ENCODE measurements at places on chromosomes 13 and 19. TPM values are rescaled to one million over a fixed set of nuclear protein-coding genes. Genes with fewer than 3 reads are reported as not detected.

DNA sequence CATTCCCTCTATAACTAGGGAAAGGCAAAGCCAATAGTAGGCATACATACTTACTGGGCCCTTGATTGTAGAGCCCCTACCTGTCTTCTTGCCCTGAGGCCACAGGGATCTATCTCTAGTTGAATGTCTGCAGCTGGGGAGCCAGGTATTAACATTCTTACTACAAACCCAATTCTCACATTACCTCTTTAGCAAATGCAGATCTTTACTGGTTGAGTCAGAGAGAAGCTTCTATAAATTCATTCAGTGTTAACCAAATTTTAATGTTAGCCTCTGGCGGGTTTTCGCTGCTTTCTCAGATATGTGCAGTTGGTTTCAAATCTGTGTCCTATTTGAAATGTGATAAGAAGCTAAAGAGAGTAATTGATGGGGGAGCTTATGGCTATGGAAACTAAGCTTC, 43.2 kb downstream of the SERTM1 start:
- no peak for DNase-seq

DNA sequence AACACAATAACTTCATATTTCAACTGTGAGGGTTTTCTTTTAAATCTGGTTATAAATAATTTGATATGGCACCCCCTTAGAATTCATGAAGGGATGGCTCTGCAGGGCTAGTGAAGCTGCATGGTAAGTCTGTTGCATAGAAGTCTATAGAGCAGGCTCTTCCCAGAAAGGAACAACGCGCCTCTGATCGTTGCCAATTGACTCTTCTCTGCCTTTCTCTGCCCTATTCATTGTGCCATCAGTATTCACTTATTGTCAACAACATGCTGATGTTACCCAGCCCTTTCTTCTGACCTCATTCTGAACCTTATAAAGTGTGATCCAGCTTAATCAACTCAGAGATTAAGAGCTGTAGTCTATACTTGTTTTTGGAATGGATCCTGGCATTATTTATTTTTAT, 16.3 kb upstream of the DCT start:
- no peak for DNase-seq

GRCh38 chr13:109821103-109821502, 34.7 kb upstream of the IRS2 start:
- no peak for DNase-seq

DNA sequence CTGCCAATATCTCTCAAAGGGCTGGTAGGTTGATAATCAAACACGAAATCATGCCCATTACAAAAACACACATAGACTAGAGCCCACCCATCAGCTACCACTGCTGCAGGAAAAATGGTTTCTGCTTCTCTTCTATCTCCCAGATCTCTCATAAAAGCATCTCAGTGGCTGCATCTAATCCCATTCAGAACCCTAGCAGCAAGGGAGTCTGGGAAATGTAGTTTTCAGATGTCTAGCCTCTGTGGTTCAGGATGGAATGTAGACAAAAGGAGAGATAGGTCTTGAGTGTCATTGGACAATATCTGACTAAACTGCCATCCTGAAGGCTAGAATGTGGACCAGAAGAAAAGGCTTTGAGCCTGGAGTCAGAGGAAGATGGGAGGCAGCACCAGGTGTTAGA, 32.1 kb downstream of the RDH8 start:
- no peak for DNase-seq

GRCh38 chr13:26623125-26623524, 65.6 kb downstream of the WASF3 start:
- DNase-seq, result no peak

Gene CALR3
- total RNA-seq, result not detected

Gene ZNF611
- total RNA-seq, result 5.4 TPM

- no peak for DNase-seq
These were observed 41.1 kb downstream of the TMTC4 start for GRCh38 chr13:100633461-100633860.

Gene TIMM50
- total RNA-seq, result 50.3 TPM

GRCh38 chr19:46542428-46543230, 47.0 kb upstream of the PNMA8B start:
- peak; percentile 74 for DNase-seq

- no peak for DNase-seq
These were observed 1.3 kb downstream of the FPR3 start for GRCh38 chr19:51796195-51796679.

Gene KLK15
- total RNA-seq, result not detected

DNA sequence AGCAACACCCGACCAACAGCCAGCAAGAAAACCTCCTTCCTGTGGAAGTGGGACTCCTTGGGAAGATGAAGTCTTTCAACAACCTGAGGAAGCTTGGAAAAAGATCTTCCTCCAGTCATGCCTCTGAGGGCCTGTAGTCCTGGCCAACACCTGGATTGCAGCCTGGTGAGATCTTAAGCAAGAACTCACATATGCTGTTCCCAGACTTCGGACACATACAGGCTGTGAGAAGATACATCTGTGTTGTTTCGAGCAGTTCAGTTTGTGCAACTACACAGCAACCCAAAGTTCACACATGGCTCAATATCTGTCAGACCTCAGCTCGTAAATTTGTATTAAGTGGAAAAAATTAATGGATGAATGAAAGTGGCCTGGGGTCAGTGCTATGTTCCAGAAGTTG, 65.1 kb upstream of the UBAC2 start:
- no peak for DNase-seq

DNA sequence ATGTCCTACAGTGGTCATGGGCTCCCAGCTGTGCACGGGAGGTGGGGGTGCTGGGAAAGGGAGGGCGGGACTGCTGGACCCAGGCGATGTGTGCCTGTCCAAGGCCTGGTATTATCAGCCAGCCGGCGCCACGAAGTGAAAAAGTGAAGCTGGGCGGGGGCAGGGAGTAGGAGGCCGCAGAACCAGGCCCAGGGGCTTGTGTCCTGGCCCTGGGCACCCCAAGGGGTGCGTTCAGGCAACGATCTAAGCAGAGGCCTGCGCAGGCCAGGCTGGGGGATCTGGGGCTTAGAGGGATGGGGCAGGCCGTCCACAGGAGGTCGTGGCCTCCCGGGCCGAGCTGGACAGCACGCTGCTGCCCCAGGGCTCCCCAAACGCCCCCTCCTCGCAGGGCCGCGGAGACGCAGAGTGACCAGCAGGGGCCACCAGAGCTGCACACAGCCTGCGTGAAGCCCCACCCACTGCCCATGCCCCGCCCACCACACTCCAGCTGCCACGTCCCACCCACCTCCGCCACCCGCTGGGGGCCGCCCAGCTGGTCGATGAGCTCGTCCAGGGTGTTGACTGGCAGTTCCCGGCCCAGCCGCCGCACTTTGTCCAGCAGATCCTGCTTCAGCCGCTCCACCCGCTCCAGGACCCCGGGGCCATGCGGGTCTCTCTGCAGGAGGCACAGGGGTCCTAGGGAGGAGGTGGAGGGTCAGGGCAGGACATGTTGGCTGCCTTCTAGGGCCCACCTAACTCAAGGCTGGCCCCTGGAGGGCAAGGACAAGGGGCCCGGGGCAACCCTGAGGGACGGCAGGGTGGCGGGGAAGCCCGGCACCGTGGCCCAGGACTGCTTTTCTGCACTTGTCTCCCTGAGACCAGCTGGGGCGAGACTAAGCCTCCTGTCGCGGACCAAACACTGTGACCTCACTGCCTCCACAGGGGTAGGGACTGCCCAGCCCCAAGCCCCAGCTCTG, 9.5 kb downstream of the GPX4 start:
- DNase-seq, result peak; percentile 97

DNA sequence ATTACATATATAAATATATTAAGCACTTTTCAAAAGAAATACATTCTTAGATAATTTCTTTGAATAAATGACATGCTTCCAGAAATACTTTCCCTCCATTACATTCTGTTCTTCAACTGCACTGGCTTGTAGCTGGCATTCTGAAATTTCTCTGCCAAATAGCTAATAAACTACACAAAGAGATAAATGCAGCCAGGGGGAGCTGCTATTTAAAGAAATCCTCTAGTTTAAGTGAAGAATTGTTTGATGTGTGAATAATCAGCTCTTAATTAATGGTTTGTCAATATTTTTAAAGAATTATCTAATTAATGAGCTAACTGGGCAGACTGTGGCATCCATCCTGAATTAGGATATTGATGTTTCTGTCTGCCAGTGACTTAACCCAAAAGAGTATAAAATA, 30.7 kb downstream of the SLC7A1 start:
- no peak for DNase-seq

Gene SLITRK6
- not detected for total RNA-seq

DNA sequence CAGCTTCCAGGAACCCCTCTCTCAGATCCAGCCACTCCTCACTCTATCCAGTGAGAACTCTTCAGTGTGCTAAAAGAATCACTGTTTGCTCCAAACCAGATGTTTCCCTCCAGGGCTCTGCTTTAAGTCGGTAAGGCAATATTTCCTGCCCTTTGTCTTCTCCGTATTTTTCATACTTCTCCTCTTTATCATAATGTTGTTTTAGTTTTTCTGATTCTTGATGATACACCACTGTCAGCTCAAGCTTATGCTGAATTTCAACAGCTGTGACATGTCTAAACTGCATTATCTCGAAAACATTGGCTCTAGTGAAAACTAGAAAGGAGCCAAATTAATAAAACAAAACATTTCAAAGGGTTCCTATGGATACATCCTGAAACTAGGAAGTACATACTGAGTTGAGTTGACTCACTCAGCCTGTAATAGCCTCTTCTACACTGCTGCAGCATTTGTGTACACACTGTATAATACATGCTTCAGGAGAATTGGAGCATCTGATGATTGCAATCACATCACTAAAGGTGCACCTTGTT, 39.8 kb downstream of the GPR180 start:
- DNase-seq, result peak; percentile 59

DNA sequence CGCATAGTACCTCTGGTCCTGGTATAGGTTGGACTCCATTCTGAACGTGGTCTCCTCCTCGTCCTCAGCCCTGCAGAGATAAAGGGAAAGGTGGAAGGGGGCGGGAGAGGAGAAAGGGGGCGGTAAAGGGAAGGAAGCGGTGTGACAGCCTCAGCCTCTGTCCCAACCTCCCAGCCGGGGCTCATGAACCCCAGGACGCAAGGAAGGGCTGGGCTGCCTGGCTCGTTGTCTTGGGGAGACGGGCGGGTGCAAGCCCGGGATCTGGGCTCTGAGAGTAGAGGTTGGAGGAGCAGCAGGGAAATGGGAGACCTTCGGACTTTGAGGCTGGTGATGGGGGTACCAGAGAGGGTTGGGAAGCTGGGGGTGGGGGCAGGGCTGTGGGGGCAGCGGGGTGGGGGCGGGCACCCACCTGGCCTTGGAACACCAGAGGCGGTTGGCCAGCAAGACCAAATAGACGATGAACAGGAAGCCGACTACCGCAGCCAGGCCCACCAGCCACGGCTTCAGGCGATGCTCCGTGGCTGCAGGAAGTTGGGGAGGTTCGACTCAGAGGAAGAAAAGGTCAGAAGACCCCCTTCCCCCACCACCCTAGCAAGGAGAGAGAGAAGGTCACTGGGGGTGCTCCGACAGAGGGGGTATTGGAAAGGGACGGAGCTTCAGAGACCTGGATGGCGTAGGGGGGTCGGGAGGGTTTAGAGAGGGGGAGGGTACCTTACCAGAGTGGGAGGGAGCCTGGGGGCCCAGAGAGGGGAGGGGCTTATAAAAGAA, 1.7 kb downstream of the SMIM24 start:
- no peak for DNase-seq
